ENCODE measurements at places on chromosomes 2 and 18.

DNA sequence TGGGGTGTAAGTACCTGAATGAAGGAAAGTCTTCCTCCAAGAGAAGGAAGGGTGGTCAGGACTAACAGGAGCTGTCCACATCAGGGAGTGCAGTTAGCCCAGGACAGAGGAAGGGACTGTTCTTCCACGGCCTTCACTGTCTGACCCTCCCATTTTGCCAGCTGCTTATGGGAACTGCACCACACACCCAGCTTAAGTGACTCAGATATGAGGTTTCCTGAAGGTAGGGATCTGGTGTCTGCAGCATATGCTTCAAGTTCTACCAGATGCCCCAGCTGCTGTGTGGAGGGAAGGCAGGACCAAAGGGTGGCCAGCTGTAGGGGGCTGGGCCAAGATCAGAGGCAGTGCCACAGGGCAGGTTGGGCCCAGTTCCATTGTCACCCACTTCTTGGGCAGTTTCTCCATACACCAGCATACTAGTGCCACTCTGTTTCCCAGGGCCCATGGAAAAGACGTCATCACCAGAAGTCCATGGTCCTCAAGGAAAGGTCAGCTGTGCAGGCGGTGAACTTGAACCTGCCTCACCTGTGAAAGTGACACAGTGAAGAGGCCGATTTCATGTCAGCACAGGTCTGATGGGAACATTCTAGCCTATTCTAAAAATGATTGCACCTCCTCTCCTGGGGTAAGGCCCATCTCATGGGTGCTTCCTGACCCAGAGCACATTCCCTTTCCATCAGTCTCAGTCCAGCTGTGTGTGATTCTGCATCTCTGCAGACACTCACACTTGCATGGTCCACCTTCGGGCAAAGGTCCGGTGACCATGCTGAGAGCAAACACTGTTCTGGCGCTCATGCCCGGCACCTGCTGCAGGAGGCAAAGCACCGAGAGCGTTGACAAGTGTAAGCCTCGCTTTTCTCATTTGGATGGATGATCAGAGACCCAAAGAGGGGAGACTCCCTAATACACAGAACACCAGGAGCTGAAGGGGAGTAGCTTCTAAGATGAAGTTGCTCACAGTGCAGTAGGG lies 68.0 kb downstream of the ACAA2 start:
- DNase-seq, result no peak

- no peak for DNase-seq
Measured at GRCh38 chr2:121717529-121717928, 19.1 kb downstream of the NIFK start.

DNA sequence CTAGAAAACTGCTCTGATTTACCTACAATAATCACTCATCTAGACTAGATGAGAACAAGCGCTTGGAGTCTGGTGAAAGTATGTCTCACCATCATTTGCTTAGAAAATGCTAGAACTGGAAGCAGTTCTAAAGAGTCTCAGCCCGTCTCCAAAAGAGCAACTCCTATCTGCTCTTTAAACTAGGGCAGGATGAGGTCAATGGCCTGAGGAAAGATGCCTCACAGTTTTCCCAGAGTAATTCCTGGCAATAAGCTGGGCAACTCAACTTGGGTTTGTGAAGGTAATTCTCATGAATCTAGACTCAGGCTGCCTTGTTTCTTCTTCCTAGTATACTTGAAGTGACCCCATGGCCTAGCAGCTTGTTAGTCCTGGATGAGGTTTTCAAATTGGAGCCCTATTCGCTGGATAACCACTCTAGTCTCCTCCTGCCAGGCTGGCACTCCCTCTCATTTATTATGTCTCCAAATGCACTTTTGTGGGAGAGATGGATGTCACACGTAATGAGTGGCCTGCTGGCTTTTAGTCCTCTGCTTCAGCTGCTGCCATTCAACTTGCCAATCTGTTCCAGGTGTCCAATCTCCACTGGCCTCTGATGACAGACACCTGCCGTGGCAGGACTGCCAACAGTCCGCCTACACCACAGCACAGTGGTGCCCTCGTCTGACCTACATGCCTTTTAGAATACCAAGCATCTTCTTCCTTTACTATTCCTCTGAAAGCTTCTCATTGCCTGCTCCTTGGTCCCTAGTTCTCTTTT lies 80.9 kb downstream of the CABYR start:
- DNase-seq, result no peak

DNA sequence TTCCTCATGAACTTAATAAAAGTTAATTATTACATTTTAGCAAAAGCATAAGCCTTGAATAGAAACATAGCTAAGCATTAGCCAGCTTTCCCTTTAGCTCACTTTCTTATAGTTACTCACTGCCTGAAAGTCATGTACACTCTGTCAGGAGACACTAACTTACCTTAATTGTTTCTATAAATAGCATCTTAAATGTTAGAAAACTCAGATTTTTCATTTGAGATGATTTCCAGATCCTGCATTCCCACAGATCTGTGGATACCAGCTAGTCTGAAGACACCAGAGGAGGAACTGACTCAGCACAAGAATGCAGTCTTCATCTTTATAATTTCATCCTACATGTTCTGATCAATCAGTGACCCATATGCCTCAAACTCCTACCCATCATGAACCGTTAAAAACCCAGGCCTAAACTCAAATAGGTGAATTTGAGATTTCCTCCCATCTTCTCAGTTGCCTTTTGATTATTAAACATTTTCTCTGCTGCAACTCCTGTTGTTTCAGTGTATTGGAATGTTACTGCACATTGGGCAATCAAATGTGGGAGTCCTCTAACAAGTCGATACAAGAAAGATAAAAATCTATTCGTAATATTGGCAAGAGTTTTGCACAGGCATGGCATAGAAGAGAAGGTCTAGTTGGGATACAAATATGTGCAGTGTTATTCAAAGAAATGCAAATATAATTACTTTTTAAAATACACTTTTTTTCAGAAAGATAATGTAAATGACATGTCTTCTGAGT lies 857.4 kb upstream of the CDH2 start:
- no peak for DNase-seq

- DNase-seq, result no peak
Measured at GRCh38 chr2:181885096-181885495, 6.4 kb upstream of the ITPRID2 start.

DNA sequence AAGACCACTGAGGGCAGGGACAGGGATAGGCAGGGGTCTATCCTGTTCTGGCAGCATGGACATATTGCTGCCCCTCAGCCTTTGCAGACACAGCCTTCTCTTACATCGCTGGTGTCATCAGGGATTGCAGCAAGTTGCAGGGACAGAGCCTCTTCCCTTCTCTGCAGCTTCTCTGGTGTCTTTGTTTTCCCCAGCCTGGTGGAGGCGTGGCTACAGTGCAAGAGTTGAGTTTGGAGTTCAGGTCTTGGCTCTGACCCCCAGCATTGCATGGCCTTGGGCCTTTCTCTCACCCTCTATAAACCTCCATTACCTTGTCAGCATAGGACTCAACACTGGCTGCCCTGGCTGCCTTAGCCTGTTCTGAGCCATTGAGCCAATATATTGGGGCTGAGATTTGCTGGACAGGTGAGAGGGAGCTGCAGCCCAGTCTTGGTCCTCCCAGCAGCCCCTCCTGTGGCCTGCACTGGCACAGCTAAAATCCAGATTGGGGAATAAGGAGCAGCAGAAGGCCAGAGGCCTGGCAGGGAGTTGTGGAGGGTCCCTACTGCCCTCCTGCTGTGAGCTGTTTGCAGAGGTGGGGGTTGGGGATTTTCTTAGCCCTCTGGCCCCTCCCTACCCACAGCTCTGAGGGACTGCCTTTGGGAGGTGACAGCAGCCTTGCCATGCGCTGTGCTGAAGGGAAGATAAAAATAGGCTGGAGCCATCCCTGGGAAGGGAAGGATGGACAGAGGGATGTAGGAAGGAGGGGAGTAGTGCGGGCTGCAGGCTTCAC lies 22.8 kb downstream of the EHD3 start:
- DNase-seq, result no peak

- peak; percentile 65 for DNase-seq
Measured at GRCh38 chr2:235263205-235264120, 230.4 kb upstream of the AGAP1 start.

DNA sequence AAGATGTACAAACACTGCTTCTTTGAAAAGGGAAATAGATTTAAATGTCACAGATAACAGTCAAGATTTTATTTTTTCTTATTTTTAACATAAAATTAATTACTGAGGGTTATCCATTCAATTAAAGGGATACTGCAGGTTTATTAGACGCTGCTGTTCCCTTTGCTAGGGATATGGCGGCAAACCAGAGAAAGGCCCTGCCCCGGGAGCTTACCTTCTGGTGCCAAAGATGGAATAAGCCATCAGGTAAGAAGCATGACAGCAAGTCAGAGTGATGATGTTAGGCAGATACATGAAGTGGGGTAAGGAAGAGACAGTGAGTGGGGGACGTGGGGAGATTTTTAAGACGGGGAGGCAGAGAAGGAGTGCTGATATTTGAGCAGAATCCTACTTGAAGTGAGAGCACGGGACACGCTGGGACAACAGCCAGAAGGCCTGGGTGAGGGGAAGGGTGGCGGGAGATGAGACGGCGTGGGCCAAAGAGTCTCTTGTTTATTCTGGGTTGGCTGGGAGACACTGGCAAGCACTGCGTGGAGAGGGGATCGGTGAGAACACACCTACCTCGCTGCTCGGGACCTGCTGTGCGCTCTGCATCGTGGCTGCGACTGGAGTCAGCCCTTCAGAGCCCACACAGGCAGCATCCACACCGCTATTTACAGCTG lies 250.5 kb upstream of the TMEM200C start:
- no peak for DNase-seq

DNA sequence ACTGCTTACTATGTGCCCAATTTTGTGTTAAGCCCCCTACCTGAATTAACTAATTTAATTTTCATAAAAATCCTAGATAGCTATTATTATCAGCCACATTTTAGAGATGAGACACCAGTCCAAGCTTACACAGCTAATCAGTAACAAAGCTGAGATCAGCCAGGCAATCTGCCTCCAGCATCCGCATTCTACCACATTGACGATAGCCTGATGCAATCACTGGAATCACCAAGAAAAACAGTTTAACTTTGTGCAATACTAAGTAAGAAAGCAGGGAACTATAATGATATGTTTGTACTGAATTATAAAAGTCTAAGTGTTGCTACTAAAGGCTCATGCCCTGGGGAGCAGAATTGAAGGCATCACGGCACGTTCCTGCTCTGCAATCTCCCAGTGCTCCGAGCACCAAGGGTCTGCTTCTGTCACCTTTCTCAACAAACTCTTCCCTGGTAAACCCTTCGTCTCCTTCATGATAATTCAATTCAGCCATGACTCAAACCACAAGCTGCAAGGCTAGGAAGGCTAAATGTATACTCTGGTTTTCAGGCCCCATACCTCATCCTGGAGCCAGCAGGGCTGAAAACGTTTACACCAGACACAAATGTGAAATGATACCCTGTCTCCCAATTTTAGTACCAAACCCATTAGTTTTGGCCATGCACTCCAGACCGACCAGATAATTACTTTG lies 19.4 kb downstream of the KANSL3 start:
- DNase-seq, result no peak

- DNase-seq, result no peak
Measured at GRCh38 chr2:158990397-158991214, 22.2 kb downstream of the TANC1 start.

GRCh38 chr2:64524604-64525316 lies 632 bp downstream of the AFTPH start:
- DNase-seq, result no peak

- no peak for DNase-seq
Measured at GRCh38 chr2:48450256-48450655, 79.7 kb upstream of the STON1 start.

DNA sequence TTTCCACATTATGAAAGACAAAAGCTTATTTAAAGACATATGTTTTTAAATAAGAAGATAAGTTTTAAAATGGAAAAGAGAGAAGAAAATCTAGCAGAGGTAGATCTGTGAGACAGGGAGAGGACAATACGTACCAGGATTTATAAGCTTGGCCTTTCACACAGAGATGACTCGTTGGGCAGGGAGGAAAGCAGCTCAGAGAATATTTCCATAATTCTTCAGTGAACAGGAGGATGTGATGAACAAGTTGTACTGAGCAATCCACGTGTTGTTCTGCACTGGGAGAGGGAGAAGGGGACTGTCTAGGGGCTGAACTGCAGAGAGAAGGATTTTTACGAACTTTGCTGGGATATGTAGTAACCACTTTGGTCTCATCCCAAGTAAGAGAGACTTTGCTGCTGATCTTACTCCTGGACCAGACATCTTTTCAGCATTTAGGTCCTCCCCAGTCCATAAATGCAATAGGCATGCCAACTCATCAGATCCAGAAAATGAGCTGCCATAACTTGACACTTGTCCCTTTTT lies 162.5 kb upstream of the SETBP1 start:
- DNase-seq, result no peak

GRCh38 chr2:132677661-132678060 lies 7.7 kb upstream of the LYPD1 start:
- no peak for DNase-seq

- peak; percentile 74 for DNase-seq
Measured at GRCh38 chr2:178271629-178272333, 77.5 kb downstream of the OSBPL6 start.

DNA sequence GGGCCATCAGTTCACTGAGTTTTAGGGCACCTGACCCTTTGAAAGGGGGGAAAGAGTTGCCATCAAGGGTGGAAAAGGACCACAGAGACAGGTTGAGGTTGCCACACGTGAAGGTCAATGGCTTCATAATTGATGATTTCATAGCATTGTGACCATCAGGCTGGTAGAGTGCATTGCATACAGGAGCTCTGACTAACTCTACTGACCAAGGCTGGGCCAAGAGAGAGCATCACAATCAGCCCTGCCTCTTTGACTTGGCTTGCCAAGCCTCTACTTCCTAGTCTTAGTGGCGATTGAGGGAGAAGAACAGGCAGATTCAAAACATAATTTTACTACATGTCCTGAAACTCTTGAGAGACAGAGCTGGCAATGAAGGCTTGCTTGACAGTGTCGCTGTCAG lies 5.8 kb upstream of the TNP1 start:
- DNase-seq, result no peak

- peak; percentile 56 for DNase-seq
Measured at GRCh38 chr18:68623342-68623741, 91.6 kb downstream of the TMX3 start.

GRCh38 chr2:97664636-97664970 lies 759 bp upstream of the ACTR1B start:
- no peak for DNase-seq

DNA sequence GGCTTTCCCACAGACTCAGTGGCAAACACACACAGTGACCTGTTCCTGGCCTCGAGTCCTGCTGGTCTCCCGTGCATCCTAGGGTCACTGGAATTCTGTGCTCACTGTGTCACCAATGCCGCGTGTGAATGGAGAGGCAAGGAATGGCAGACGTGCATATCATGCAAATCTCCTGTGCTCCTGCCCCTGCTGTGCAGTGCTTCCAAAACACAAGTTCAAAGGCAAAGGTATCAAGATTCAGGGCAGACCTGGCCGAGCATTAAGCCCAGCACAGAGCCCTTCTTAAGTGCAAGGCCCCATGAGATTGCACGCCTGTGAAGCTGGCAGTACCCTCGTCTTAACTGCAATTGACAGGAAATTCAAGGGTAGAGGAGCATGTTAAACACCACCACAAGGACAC lies 129.1 kb downstream of the NDUFA10 start:
- DNase-seq, result peak; percentile 25

DNA sequence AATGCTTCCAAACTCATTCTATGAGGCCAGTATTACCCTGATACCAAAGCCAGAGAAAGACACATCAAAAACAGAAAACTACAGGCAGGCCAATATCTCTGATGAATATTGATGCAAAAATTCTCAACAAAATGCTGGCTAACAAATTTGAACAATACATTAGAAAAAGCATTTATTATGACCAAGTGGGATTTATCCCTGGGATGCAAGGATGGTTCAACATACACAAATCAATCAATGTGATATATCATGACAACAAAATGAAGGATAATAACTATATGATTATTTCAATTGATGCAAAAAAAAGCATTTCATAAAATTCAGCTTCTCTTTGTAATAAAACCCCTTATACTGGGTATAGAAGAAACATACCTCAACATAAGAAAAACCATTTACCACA lies 550.9 kb downstream of the ADCYAP1 start:
- DNase-seq, result no peak
